ENCODE measurements at places on chromosomes 6 and 20.
A peak's percentile ranks its signal among the peaks of the same experiment; 100 is the strongest.

GRCh38 chr20:32019156-32019510 lies 8.9 kb downstream of the CCM2L start:
- DNase-seq: no peak

DNA sequence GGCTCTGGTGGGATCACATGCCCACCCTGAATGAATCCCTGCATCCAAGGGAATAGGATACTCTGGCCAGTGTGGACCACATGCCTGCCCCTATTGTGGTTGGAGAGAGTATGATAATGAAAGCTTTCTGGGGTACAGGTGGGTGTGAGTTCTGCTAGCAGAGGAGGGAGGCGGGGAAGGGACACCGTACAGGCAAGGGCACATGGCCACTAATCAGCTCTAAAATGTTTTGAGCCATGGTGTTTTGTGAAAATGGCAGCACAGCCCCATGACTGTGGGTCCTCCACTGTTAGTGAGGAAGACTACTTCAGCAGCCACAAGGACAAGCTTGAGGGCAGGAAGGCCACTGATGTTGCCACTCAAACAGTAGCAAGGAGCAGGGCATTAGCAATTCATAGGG lies 11.9 kb upstream of the DHX35 start:
- no peak for DNase-seq

DNA sequence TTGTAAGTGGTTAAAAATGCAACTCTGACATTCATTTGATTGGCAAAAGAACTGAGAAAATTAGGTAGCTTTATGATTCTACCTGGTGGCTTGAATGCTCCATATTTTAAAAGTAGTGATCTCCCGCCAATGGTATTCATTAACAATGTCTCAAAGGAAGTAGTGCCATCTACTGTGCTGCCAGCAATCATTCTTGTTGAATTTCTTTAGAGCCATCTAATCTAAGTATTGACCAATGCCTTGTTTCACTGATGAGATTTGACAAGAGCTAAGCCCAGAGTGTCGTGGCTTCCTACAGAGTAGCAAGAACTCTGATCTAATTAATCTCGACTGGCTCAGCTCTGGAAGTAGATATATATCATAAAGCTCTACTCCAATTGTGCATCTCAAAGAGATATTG lies 696.7 kb downstream of the C6orf118 start:
- no peak for DNase-seq

- no peak for DNase-seq
These were observed 33.8 kb upstream of the KIF25 start for GRCh38 chr6:167963589-167964057.

DNA sequence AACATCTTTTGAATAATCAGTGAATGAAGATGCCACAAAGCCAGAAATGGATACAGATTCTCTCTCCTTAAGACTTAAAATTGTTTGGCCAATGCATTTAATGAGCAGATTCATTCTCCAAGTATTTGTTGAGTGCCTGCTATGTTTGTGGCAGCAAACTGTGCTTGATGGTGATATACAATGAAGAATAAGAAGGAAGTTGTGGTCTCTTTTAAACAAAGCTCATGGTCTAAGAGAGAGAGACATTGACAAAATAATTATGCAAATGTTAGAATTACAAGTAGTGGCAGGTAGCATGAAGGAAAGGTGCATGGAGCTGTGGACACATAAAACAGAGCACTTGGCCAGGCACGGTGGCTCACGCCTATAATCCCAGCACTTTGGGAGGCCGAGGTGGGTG lies 28.3 kb downstream of the NFATC2 start:
- DNase-seq: no peak

DNA sequence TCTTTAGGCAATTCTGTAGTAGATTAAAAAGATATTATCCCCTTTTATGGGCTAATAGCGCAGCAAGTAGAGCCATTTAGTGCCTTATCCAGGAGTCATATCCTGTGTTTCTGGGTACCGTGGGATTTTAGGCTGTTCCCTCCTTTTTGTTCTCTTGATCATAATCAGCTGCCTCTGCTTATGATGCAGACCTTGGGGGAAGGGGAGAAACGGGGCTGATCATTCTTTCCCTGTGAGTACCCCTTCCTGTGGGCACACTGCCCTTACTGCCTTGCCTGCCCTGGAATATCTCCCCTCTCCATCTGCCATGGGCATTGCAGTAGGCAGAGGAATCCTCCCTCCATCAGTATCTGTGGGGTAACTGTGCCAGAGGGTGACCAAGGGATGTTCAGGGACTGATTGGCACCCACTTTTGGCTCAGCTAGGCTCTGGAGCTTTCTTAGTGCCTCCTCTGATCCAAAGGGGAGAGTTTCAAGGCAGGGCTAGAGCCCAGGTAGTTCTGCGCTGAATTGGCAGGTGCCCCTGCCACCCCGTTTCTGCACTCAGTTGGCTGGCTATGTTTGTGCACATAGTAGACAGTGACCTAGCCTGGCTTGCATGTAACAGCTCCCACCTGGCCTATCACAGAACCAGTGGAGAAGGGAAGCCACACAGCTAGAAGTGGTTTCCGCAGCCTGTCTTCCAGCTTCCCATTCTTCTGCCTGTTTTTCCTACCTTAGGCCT lies 103.3 kb downstream of the FIG4 start:
- DNase-seq: no peak

DNA sequence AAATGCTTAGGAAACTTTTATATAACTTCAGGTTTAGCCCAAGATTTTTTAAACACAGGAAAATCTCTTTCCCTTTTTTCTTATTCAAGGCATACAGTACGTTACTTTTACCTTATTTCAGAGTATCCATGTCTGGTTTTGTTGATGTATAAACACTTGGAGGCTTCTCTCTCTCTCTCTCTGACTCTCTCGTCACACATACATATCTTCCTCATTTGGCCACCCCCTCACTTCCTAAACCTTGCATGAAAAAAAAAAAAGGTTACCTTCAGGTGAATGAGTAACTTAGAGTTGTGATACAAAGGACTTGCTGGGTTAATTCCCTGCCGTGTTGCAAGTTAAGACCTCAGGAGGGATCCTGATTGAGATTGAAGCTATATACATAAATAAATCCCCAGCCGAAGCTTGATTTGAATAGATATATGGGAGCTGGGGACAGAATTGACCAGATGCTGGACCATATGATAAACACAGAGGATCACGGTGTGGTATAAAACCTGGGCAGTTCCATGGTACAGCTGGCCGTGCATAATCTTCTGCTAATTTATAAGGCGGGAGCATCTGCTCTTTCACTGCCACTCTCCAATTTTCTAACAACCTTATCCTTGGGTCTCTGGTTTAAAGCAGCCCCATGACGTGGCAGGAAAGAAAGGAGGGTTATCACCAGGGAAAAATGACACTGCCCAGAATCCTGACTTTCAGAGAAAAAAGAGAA lies 55.1 kb upstream of the IL20RA start:
- no peak for DNase-seq

DNA sequence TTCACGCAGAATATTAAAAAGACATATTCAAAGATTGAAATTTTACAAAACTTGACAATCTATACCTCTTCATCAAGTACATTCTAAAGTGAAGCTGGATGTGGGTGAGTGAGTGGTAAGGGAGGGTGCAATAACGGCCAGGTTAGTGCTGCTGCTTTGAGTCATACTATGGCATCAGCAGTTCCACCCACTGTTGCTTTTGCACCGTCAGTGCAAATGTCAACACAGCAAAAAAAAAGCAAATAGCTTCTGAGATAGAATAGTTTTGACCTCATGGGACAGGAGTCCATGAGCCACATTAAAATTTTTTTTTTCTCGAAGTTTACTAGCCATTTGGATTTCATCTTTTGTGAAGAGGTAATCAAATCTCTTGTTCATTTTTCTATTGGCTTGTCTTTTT lies 31.8 kb downstream of the PSMF1 start:
- no peak for DNase-seq

DNA sequence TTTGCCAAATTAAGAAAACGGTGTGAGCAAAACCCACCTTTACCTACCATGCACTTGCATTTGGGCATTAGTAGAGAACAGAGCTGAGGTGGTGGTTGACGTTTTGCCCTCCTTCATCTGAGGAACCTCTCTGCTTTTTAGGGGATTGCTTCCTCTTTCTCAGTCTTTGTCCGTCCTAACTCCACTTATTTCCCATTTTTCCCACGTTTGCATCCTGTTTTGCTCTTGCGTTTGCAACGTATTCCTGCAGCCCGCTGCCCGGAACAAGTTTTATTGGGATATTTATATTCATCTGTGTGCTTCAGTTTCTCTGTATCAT lies 374 bp upstream of the SERINC1 start:
- no peak for DNase-seq

DNA sequence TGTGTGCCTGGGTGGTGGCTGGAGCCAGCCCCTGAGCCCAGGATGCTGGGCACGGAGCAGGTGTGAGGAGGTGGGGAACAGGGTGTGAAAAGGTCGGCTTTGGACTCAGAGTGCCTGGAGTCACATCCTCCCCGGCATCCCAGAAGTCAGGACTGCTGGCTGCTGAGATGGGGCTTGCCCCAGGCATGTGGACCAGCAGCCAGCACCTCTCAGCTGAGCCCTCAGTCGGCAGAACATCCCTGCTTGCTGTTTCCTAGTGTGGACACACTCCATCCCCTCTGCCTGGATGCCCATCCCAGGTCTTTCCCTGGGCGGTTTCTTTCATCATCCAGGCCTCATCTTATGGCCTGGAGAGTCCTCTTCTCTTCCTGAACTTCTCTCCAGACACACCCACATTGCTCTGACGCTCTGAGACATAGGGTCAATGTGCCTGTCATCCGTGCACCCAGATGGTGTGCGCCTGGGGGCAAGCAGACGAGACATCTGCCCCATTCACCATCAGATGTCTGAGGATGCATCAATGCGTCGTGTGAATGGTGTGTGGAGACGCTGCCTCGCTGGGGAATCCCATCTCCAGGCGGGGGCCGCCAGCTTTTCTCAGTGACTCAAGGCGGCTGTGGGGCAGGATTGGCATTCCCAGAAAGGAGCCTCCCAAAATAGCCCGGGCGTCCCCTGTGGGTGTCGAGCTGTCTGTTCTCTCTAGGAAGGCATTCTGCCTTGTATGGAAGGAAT lies 104.2 kb downstream of the SYCP2 start:
- DNase-seq: peak; percentile 12

GRCh38 chr6:45830441-45831139 lies 185.1 kb downstream of the CLIC5 start:
- no peak for DNase-seq

GRCh38 chr6:8785223-8785622 lies 349.9 kb upstream of the SLC35B3 start:
- no peak for DNase-seq

- no peak for DNase-seq
These were observed 208.8 kb downstream of the TFAP2B start for GRCh38 chr6:51027283-51028065.

DNA sequence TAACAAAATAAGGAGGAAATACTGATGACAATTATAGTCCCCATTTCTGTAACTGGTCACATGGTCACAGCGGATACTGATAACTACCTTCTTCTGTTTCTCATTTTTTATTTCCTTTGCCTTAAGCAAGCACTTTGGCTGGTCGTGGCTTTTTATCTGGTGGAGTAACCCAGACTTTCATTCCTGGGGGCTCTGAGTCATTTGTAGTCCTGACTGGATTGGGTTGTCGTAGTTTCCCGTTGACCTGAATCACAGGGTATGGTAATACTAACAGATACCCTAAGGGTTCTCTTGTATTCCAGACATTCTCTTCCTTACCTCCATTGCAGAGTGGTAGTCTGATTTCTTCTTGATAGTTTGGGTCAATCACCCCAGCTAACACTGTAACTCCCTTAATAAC lies 500.3 kb upstream of the ADGRB3 start:
- no peak for DNase-seq

DNA sequence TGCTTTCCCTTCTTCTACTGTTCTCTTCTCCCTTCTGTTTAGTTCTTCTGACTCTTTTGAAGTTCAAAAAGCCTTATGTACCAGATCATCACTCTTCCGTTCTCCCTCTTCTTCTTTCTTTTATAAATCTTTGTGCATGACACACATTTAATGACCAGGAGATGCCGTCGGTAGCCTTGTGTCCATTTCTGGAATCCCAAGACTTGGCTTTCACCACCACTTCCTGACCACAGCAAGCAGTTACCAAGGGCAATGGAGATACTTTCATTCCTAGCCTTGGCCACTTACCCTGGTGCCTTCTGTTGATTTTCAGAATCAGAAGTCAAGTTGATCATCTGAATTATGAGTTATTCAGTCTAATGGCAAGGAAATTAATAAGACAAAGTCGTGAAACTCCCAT lies 268.5 kb upstream of the QKI start:
- no peak for DNase-seq

DNA sequence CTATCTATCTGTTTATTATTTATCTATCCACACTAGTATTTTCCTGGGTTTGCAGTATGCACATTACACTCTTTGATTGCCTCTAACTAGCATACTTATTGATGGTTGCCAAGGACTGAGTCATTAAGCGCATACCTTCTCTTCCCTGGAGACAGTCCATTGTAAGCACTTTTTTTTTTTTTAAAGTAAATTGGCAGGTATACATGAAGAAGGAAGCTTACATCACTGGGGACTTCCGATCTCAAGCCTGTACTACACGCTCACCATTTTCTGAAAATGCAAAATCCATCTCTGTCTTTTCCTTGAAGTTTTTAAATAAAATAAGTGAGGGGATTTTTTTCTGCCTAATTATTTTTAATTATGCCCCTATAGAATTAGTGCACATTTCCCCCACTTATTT lies 63.5 kb downstream of the HMGN3 start:
- no peak for DNase-seq

- DNase-seq: no peak
These were observed 36.3 kb downstream of the CARMIL1 start for GRCh38 chr6:25315194-25316177.

DNA sequence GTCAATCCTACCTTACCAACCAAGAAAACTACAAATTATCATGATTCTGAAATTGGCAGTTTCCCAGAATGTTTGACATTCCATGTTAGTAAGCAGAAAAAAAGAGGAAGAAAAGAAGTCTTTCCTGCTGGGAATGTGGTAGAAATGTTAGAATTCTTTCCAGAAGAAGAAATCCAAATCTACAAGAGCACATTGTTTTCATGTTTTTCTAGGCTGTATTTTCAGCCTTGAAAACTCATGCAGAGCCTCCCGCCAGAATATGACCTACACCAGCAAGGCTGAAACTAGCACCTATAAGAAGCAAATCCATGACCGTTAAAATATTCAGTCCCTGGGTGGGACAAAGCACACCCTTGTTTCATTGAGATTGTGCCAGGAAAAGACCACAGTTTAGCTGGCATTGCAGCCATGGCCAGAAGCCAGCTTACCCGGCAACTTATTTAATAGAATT lies 259.4 kb downstream of the GJA1 start:
- DNase-seq: no peak

DNA sequence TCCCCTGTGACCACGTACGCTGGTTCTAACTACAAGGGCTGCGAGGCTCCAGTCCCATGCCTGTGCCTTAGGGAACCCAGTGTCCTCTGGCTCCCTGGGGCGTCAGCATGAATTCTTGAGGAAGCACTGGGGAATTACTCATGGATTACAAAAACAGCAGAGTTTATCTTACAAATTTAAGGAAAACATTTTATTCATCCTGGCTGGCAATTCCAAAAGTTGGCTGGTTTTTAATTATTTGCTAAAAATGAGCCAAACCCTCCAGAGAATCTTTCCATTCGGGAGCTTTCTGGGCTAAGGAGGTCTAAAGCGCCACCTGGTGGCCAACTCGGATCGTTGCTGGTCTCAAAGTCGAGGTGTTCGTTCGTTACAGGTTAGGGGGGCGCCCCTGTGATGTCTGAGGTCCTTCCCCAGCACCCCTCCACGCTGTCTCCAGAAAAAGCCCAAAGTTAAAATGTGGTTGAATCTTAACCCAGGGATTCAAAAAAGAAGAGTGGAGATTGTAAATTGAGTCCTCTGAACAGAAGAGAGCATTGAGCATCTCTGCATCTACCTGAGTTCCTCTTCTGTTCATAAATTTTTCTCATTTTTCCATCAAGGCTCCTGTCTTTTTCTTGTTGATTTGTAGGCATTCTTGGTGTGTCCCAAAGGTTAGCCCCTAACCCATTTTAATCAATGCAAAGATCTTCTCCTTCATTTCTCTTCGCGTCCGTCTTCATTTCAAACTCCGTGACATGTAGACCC lies 99.4 kb downstream of the BFSP1 start:
- DNase-seq: peak; percentile 39

All from colonic mucosa (tissue), 4 donors.